ENCODE measurements at places on chromosomes 16 and 17.

GRCh38 chr16:20880867-20881502 is 19.2 kb downstream of the DCUN1D3 start:
- DNase-seq: no peak

DNA sequence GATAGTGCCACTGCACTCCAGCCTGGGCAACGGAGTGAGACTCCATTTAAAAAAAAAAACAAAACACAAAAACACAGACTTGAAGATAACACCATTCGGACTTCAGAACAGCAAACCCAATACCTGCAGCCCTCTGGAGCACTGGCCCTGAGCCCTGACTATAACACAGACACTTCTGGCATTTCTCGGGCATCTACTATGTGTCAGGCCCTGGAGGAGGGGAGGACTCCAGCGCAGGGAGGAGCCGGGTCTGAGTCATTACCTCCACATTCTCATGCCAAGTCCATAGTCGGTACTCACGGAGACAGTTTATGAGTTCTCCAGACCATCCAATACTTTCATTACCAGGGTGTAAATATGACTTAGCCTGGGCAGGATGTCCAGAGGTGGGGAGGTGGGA is 48.8 kb downstream of the PITPNM3 start:
- DNase-seq: no peak

- DNase-seq: no peak
Observed at GRCh38 chr16:20072146-20072873, 1.4 kb downstream of the GPR139 start.

GRCh38 chr16:65843941-65844340 is 522.5 kb upstream of the CDH5 start:
- DNase-seq: no peak

DNA sequence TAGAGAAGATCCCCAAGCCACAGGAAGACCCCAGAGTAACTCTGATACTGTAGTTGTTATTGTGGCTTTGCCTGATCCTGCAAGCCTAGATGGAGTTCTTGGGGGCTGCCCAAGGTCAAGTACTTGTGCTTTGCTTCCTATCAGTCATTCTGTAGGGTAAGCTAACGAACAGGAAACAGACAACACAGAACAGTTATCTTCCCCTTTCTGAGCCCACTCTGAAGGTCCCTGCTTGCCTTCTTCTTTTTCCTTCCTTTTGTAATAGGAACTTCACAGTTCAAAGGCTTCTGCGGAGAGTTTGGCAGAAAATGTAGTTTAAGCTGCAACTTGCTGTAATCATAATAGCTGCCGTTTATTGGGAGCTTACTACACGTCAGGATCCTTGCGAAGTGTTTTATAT is 494.1 kb upstream of the ERCC4 start:
- no peak for DNase-seq

DNA sequence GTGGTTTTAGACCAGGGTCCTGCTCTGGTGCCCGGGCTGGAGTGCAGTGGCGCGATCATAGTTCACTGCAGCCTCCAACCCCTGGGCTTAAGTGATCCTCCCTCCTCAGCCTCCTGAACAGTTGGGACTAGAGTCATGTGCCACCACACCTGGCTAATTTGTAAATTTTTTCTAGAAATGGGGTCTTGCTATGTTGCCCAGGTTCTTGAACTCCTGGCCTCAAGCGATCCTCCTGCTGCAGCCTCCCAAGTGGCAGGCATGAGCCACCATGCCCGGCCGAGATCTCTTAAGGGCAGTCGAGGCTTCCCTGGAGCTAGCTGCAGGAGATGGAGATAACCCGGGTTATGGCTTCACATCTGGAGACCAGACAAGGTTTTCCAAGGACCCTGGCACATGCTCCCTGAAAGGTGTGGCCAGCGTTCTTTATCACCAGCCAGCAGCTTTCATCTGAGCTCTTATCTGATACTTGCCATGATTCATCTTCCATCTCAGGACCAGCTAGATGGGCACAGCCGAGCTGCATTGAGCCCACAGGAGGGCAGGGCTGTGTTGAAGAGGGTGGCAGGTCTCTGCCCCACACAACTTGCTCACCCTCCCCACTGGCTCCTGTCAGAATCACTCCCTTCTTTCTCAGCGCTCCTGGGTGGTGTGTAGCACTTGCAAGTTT is 28.6 kb downstream of the SCNN1B start:
- DNase-seq: no peak

DNA sequence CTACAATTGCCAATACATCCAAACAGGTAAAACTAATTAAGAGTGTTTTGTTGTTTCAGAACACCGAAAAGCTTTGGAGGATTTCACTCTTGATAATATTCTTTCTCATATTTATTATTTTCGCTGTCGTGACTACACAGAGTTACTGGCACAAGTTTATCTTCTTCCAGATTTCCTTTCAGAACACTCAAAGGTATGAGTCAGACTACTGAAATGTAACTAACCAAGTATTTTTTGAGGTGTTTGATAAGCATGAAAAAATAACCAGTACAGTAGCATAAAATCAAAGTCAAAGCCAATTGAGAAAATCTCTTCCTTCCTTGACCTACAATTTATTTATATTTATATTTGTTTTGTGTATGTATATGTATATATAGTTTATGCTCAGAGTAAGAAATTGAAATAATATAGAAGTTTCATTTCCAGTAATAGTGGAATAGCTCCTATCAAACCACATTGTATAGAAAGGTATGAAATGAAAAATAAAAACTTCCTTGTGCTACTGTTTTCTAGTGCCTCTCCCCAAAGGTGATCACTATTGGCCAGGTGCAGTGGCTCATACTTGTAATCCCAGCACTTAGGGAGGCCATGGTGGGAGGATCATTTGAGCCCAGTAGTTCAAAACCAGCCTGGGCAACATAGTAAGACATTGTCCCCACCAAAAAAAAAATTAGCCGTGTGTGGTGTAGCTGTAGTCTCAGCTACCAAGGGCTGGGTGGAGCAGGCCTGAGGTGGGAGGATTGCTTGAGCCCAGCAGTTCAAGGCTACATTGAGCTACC is 10.9 kb downstream of the RAD51C start:
- DNase-seq: no peak

DNA sequence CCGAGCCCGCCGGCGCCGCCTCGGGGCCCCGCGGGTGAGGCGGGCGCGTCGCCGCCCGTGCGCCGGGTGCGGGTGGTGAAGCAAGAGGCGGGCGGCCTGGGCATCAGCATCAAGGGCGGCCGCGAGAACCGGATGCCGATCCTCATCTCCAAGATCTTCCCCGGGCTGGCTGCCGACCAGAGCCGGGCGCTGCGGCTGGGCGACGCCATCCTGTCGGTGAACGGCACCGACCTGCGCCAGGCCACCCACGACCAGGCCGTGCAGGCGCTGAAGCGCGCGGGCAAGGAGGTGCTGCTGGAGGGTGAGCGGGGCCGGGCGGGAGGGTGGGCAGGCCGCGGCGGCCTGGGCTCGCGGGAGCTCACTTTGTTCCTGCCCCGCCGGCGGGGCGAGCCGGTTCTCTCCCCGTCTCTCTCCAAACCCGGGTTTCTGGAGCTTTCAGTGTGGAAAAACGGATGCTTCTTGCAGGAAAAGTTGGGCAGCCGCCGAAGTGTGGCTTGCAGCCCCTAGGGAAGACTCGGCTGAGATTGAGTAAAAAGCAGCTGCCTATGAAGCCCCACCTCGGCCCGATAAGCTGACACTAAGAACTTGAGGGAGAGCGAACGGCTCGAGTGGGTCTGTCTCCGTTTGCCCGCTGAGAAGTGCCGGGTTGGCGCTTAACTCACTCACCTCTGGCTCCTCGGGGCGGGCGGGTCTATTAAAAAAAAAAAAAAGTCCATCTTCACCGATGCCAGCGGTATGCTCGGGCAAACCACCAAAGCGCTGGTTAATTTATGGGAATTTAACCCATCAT is 677 bp downstream of the SNTB2 start:
- peak; percentile 54 for DNase-seq

- DNase-seq: no peak
Observed at GRCh38 chr17:34306466-34306865, 12.8 kb upstream of the CCL8 start.

GRCh38 chr16:88731699-88732098 is 25.4 kb downstream of the CTU2 start:
- DNase-seq: no peak

- no peak for DNase-seq
Observed at GRCh38 chr16:1812732-1813163, 13.9 kb downstream of the HAGH start.

DNA sequence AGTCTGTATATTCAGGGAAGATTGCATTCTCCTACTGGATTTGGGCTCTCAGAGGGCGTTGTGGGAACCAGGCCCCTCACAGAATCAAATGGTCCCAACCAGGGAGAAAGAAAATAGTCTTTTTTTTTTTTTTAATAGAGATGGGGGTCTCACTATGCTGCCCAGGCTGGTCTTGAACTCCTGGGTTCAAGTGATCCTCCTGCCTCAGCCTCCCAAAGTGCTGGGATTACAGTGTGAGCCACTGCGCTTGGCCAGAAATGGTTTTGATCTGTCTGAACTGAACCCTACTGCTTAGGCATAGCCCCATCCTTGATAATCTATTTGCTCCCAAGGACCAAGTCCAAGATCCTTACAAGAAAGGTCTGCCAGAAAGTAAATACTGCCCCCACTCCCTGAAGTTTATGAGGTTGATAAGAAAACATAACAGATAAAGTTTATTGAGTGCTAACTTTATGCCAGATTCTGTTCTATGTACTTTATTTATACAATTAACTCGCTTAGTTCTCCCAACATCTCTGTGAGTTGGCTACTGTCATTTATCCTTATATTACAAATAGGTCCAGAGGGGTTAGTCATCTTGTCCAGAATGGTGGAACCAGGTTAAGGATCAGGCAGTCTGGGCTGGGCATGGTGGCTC is 13.5 kb downstream of the G6PC1 start:
- no peak for DNase-seq

GRCh38 chr16:87584271-87584670 is 18.0 kb upstream of the JPH3 start:
- DNase-seq: no peak

DNA sequence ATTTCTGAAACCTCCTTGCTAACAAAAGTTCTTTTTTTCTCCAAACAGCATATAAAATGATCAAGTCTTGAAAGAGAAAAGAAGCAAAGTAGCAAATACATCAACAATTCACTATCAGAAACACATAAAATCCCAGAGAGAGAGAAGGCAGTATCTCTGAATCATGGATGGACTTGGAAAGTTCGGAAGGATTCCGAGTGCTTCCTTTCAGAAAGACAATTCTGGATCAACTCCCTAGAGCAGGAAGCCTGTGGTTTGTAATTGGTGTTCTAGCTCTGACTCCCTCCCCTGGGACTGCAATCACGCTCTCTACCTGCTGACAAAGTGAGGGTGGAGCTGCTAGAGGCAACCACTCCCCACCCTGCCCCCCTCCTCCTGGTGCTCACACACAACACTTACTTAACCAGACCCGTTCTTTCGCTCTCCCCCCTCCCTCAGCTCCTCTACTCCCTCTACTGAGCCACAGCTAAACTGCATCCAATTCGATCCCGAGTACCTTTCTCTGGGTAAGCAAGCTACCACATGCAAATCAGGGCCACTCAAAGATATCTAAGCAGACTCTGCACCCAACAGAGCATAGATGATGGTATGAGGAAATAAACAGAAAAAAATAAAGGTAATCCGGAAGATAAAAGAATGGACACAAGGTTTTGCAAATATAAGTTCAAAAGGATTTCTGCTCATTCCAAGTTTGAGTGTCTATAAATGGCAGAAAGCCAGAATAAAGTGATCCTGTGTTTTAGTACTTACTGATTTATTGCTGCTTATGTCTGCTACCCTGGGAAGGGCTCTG is at the start of gene RNF43:
TSS of gene RNF43 (minus strand) at position 235 of the 793 bp plus-strand sequence. CDS start 1,957 bp downstream, outside the sequence.
- peak; percentile 60 for DNase-seq

DNA sequence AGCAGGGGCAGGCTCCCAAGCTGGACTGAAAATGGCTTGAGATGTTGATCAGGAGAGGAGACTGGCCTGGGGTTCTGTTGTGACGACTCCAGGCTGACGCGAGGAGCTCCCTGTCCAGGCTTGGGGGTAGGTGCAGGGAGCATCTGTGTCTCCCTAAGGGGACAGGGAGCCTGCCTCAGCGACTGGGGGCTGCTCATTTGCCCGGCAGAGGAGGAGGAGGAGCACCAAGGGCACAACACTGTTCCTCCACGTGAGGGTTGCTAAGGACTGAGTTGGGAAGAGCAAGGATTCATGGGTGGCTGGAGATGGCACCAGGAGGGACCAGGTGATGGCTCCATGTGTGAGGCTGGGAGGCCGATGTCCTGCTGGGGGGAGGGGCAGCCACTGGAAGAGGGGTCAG is 53.3 kb downstream of the USP22 start:
- no peak for DNase-seq

DNA sequence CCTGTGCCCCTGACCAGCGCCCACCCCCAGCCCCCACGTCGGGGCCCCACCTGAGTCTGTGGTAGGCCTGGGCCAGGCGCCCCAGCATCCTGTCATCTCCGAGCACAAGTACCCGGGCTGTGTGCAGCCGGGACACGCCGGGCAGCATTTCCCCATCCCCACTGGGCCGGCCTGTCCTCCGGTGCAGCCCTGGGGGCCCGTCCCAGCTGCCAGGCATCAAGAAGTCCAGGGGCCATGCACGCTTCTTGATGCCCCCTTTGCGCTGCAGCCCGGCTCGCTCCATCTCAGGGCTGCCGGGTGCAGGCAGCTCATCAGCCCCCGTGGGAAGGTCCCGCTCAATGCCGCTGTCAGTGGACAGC is 29.3 kb upstream of the MFSD6L start:
- DNase-seq: no peak

GRCh38 chr16:88778541-88779065 is 6.4 kb downstream of the PIEZO1 start:
- no peak for DNase-seq

DNA sequence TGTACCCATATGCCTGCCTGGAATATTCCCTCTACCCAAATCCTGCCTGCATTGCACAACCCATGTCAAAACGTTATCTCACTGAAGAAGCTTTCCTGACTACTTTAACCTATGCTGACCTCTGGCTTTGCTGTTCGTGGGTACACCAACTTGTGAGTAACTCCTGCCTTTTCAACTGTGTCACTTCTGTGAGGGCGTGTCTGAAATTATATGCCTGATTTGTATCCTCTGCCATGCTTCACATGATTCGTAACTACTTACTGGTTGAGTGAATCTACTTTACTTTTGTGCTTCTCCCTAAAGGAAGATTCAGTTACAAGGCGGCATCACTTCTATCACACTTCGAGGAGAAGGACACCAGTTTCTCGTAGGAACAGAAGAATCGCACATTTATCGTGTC is 33.3 kb upstream of the USP43 start:
- DNase-seq: no peak

- DNase-seq: no peak
Observed at GRCh38 chr16:17387256-17387655, 83.5 kb downstream of the XYLT1 start.

GRCh38 chr17:41687828-41688640 is 651 bp upstream of the EIF1 start:
- no peak for DNase-seq

All from C1 segment of cervical spinal cord (tissue), 14 donors.